Epithelial cell of proximal tubule (primary cell): ENCODE measurements at places on chromosomes 6 and 20. TPM values are rescaled to one million over a fixed set of nuclear protein-coding genes. Genes with fewer than 3 reads are reported as not detected.

GRCh38 chr6:15638373-15638772, 24.5 kb downstream of the DTNBP1 start:
- no peak for DNase-seq

- no peak for DNase-seq
Observed at GRCh38 chr20:32967961-32968457, 36.2 kb downstream of the SUN5 start.

DNA sequence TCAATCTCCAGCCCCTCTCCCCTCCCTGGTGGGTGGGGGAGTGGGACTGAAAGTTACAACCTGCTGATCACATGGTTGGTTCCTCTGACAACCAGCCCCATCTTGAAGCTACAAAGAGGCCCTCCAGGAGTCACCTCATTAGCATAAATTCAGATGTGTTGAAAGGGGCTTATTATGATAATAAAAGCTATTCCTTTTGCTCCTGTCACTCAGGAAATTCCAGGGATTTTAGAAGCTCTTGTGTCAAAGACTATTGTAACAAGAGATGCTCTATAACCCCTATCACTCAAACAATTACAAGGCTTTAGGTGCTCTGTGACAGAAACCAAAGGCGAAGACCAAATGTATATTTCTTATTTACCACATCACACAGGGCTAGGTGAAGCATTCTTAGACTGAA, 30.1 kb upstream of the MBOAT1 start:
- DNase-seq, result no peak

DNA sequence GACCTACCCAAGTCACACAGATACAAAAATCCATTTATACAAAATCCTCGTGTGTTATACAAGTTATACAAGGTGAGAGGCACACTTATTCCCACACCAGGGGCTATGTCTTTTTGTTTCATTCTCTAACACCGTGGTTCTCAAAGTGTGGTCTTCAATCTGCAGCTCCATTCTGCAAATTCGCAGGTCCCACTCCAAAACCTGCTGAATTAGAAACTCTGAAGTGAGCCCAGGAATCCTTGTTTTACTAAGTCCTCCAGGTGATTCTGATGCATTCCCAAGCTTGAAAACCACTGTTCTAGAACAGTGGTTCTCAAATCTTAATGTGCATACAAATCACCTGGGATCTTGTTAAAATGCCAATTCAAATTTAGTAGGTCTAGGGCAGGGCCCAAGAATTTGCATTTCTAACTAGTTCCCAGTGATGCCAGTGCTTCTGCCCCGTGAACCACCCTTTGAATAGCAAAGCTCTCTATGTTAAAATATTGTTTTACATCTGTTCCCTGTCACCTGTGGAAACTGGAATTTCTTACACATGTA, 35.1 kb downstream of the LRFN2 start:
- no peak for DNase-seq

DNA sequence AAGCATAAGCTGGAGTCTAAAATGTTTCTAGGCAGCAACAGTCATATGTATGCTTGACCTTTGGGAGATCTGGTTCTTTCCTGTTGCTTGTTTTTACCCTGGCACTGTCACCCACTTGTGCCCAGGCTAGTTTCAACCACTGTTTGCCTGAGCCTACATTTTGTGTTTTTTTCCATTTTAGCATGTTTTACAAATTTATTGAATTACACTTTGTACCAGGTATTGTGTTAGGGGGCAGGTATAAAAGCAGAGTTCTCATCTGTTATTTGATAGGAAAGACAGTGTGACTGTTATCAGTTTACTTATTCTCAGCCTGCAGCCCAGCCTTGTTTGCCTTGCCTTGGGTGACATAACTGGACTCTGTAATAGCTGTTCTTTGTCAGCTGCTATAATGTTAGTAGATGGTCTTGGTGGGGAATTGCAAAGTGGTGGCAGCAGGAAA, 147.0 kb downstream of the CDKAL1 start:
- no peak for DNase-seq

LHFPL5 gene
- 0.12 TPM in 1 of 2 replicates, not detected in the other for total RNA-seq

CRISP2 gene
- total RNA-seq, result 0.06 TPM in 1 of 2 replicates, not detected in the other

FGD2 gene
- not detected in 2 replicates for total RNA-seq

ELOVL2 gene
- 1.3 and 1.4 TPM in 2 replicates for total RNA-seq

CAP2 gene
- total RNA-seq, result 5.5 and 12.7 TPM in 2 replicates

DNA sequence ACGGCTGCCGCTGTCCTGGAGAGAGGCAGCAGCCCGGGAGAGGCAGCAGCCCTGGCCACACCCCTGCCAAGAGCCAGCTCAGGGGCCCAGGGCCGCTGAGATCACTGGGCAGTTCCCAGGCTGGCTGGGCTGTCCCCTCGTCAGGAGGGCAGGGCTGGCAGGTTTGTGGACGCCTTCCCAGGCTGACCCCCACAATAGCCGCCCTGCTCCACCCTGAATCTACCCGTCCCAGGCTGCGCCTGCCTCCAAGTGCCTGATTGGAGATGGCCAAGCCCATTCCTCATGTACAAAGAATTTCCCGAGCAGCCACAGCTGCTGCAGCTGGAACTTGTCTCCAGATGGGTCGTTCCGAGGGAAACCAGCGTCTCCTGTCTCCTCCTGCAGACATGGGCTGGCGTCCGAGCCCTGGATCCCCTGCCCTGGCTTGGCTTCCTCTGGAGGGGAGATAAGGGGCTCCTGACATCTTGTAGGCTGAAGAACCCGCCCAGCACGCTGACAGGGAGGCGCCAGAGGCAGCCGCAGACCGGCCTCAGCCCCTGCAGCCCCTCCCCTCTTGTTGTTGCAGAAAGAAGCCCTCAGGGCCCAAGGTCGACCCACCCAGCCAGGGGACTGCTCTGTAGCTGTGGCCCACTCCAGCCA, 9.4 kb upstream of the GATA5 start:
- DNase-seq, result no peak

DNA sequence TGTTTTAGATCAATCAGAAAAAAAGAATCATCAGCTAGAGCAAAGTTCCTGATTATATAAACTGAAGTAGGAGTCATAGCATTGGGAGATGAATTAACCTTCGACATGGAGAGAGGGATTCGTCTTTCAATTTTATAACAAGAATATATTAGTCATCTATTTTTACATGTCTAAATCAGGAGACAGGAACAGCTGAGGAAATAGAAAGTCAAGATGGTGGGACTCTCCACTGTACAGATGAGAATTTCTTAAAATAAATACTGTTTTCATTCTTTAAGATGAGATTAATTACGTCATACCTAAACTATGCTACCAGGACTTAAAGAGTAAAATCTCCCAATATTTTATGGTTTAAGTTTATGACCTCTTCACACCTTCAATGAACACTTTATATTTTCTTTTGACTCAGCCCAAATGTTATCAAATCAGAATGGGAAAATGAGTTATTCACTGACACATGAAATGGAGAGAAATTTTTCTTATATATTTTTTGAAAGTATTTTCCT, 1137.7 kb downstream of the EPHA7 start:
- no peak for DNase-seq

DNA sequence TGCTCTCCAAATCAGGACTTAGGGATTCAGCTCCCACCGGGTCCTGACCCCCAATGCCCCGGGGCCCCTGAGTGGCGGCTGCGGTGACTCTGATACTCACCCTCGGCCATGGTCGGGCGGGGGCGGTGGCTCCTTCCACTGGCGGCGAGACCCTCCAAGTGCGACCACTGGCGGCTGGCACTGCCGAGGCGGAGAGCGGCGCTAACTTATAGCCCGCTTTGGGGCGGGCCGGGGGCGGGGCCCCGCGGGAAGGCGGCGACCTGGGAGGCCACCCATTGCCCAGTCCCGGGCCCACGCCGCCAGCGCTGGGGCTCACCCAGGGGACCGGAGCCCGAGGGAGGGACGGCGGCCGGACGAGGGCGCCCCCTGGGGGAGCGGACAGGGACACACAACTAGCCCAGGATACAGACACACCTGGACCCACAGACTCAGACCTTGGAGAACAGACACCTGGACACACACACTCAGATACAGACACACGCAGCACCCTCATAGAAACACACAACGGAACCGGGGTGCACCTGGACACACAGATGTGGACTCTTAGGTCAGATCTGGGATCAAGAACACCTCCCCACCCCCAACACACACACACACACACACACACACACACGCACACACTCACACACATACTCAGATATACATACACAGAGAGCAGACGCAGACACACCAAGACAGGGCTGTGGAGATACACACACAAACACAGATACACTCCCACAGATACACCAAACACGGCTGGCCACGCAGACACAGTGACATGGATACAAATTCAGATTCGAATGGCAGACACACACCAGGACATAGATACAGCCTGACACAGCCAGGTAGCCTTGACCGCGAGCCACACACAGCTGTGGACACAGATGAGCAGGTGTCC, at the start of gene TGM2:
TSS of gene TGM2 (minus strand) at position 182 of the 877 bp plus-strand sequence. CDS start at position 110, 72 bp downstream.
- no peak for DNase-seq

IL20RA gene
- total RNA-seq, result 0.22 TPM in 1 of 2 replicates, not detected in the other

- DNase-seq, result no peak
Observed at GRCh38 chr20:4829514-4830215, 108.0 kb downstream of the PRND start.

DNA sequence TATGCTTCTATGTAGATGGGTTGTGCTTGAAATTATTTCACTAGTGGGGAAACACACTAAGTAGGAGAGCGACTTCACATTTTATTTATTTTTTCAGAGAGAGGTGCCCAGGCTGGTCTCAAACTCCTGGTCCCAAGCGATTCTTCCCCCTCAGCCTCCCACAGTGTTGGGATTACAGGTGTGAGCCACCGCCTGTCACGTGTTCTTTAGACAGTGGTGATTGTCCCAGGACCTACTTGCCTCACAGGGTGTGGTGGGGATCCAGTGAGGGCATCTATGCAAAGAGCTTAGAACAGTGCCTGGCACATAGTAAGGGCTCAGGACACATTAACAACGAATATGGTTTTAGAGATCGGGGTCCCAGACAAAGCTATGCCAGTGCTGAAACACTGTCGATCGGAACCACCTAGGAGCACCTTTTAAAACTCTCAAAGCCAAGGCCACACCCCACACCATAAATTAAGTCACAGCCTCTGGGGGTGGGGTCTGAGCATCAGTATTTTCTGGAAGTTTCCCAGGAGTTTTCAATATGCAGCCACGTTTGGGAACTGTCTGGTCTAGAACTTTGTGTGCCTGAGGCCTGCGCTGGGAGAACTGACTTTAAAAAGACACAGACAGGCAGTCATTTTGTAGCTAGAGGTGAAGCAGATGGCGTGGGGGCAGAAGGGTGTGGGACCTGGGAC, 4.8 kb upstream of the BCAS4 start:
- DNase-seq, result no peak

DNA sequence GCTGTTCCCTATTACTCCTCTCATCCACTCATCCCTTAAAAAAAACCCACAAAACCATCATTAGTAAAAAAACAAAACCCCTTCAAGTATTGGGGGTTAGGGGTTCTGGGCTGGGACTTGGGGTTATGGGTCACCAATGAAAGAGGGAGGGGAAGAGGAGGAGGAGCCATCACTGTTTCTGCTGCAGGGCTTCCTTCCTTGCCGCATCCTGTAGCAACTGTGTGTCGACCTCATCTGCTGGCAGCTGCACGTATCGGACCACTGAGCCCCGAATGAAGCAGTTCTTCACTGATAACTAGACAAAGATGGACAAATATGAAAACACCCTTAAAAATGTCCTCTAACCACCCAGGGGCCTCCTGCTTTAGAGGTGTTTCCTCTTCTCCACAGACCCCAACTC, 2.0 kb upstream of the VARS1 start:
- no peak for DNase-seq

HAO1 gene
- total RNA-seq, result not detected in 2 replicates

GRCh38 chr6:31546339-31546957, at the start of gene ATP6V1G2:
Gene ATP6V1G2 (minus strand): TSS chr6:31546608. CDS start chr6:31546559, 49 bp downstream.
- peak; percentile 57 for DNase-seq

SLC22A3 gene
- 2.2 and 4.2 TPM in 2 replicates for total RNA-seq

GRCh38 chr6:75424618-75425548, 68.7 kb downstream of the FILIP1 start:
- DNase-seq, result no peak

MMP24 gene
- total RNA-seq, result 8.2 and 12.2 TPM in 2 replicates

DNA sequence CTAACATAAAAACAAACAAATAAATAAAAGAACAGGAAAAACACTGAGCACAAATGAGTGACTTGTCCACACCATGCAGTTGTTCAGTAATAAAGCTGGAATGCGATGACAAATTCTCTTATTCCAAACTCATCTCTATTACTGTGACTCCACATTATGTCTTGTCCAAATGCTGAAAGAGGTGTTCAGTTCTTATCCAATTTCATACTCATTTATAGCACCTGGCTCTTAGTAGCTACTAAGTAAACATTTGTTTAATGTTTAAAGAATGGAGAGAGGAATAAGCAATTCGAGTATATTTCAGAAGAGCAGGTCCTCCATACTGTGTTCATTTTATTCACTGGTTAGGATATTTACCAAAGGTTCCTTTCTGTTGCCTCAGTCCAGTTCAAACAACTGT, 439.0 kb upstream of the JAG1 start:
- DNase-seq, result no peak

DNA sequence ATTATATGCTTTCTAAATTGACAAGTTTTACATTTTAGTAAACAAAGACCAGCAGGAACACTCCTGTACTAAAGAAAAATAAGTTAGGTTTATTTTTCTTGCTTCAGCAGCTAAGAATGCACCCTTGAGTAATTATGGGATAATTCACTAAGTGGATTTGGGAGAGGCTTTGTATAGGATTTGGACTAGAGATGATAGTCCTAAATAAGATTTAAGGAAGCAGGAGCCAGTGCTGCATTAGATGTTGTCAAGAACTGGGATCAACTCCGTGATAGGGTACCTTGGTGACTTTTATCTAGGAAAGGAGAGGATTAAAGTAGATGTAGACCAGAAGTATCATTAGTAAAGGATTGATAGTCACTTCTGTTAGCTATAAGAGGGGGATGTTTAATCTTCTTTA, 4.1 kb upstream of the C6orf141 start:
- no peak for DNase-seq

DNA sequence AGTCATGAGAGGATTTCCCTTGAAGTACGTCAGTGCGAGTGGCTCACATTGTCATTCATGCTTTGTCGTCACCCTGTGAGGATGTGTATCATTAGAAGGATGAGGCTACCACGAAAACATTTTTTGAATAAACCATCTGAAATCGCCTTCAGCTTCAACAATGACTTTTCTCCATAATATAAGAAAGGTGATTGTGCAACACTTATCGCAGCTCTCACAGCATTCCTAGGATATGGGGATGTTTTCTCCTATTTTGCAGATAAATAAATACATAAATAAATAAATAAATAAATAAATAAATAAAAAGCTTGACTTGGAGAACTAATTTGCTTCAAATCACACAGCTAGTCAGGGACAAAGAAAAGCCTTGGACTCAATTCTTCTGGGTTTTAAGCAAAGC, 326.5 kb downstream of the FOXA2 start:
- no peak for DNase-seq

- DNase-seq, result peak; percentile 59
Observed at GRCh38 chr6:29762781-29763214, 39.6 kb downstream of the HLA-F start.

IPCEF1 gene
- 0.36 and 0.63 TPM in 2 replicates for total RNA-seq

EPPIN gene
- total RNA-seq, result not detected in 2 replicates

DNA sequence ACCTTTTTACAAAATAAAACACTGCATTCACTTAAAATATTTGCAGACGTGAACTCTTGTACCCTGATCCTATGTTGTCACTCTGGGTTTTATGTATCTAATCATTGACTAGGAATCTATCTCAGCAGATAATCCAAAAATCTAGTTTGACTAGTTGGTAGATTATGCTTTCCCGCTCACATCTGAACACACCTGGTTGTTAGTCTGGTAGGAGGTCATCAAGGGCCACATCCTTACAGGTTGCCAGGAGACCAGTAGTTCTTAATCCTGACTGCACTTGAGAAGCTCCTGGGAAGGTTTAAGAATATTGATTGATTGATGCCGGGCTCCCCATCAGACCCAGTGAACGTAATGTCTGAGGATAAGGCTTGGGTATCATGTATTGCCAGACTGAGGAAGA, 104.4 kb downstream of the MTHFD1L start:
- DNase-seq, result no peak

C20orf204 gene
- total RNA-seq, result under 0.01 TPM in 1 of 2 replicates, not detected in the other

MYLK2 gene
- under 0.01 TPM in 1 of 2 replicates, not detected in the other for total RNA-seq
